Epithelial cell of umbilical artery (primary cell): ENCODE measurements at places on chromosomes 1 and 21. TPM values are rescaled to one million over a fixed set of nuclear protein-coding genes. Genes with fewer than 3 reads are reported as not detected.

Gene SLC44A5
- 2.9 and 12.0 TPM in 2 replicates for total RNA-seq

Gene PDZK1
- total RNA-seq, result not detected in 2 replicates

Gene AMY2A
- not detected in 2 replicates for total RNA-seq

Gene OLIG2
- total RNA-seq, result not detected in 2 replicates

Gene BRDT
- not detected in 2 replicates for total RNA-seq

Gene RUNX3
- total RNA-seq, result not detected in 2 replicates

Gene OVAAL
- total RNA-seq, result not detected in 2 replicates

Gene PLCH2
- not detected in 2 replicates for total RNA-seq

Gene SAMSN1
- total RNA-seq, result 1.2 and 9.4 TPM in 2 replicates

Gene TINAGL1
- total RNA-seq, result 443 and 581 TPM in 2 replicates

Gene AHCTF1
- 26.6 and 40.6 TPM in 2 replicates for total RNA-seq

Gene GGPS1
- 18.1 and 22.7 TPM in 2 replicates for total RNA-seq

Gene NR0B2
- not detected in 2 replicates for total RNA-seq

Gene PCSK9
- total RNA-seq, result 0.46 and 0.65 TPM in 2 replicates

Gene S100A4
- total RNA-seq, result 5.8 and 7.9 TPM in 2 replicates

Gene FBLIM1
- 333 and 446 TPM in 2 replicates for total RNA-seq

Gene DMRTA2
- total RNA-seq, result not detected in 2 replicates

Gene ZNF695
- total RNA-seq, result 1.6 and 4.0 TPM in 2 replicates

Gene DNAH14
- 4.2 and 14.0 TPM in 2 replicates for total RNA-seq

Gene C1orf185
- total RNA-seq, result not detected in 2 replicates

Gene CD53
- total RNA-seq, result 0.97 and 2.4 TPM in 2 replicates

Gene FABP3
- total RNA-seq, result 1.3 and 9.0 TPM in 2 replicates

Gene RGS1
- not detected in 2 replicates for total RNA-seq

Gene FAM163A
- under 0.01 TPM in 2 replicates for total RNA-seq

Gene TMEM82
- total RNA-seq, result not detected in 2 replicates

Gene CA6
- total RNA-seq, result not detected in 2 replicates

Gene DUSP10
- 1.9 and 4.1 TPM in 2 replicates for total RNA-seq

Gene KRTAP10-4
- total RNA-seq, result not detected in 2 replicates

Gene WDR64
- total RNA-seq, result not detected in 2 replicates

Gene SOD1
- total RNA-seq, result 302 and 358 TPM in 2 replicates

Gene RHOC
- 741 and 1,062 TPM in 2 replicates for total RNA-seq

Gene IQGAP3
- total RNA-seq, result 16.6 and 17.2 TPM in 2 replicates

Gene SLC66A1
- 13.6 and 16.1 TPM in 2 replicates for total RNA-seq

Gene DNAI4
- total RNA-seq, result 1.9 and 3.8 TPM in 2 replicates

Gene AIM2
- total RNA-seq, result not detected in 2 replicates

Gene PTAFR
- total RNA-seq, result under 0.01 TPM in 2 replicates

Gene GBP7
- not detected in 2 replicates for total RNA-seq
